ENCODE measurements at places on chromosomes 2 and 18.

DNA sequence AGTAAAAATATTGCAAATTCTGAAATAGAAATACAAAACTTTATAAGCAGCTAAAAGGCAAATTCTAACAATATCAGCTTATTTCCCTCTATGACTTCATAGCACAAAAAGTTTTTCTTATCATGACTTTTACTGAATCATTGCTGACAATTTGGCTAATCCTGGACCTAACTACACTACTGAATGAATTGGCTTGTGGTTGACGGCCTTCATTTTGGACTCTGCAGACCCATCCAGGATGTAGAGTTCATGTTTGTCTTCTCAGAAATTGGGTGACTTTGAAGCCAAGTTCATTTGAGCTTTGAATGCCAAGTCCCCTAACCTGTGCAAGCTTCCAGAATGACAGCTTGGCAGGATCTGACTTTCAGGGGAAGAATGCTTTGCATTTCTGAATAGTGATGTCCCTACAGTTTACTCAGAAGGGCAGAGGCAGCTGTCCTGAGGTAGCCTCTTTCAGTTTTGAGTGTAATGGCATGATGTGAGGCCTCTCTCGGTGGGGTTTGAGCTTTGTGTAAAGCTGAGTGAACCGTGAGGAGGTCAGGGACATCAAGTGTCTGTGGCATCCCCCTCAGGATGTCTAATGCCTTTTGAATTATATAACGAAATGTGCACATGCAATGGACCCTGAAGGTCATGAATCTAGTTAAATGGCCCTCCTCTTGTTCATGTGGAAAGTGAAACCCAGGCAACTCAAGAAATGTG is 48.0 kb downstream of the EFEMP1 start:
- DNase-seq: no peak

DNA sequence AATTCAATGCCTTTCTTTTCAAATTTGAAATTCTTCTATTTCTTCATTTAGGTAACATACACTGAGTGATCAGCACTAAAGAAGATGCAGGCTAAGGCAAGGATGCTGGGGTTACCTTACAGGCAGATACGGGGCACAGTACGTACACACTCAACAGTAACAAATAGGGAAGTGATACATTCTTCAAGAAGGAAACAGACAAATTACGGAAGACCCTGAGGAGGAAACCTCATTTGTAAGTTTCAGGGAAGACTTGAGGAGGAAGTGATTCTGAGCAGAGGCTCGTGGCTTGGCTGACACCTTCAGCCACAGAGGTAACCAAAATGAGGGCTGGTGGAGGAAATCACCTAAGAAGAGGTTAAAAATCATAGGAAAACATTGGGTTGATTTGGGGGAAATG is 1108.3 kb upstream of the KLHL29 start:
- no peak for DNase-seq

DNA sequence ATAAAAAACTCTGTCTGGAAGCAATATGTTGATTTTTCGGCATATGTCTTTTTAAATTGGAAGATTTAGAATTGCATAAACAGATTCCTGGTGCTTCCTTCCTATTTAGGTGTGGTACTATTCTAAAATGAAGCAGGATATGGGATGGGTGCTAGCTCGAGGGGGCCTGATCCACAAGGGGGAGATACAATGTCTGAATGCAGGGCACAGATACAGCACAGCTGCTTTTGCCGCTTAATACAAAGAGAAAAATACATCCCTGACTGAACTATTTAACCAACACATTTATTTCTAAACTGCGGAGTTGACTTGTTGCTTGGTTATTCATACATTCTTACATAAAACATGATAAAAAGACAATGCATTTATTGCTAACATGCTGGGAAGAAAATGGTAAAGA is 169.1 kb downstream of the TMEFF2 start:
- no peak for DNase-seq

DNA sequence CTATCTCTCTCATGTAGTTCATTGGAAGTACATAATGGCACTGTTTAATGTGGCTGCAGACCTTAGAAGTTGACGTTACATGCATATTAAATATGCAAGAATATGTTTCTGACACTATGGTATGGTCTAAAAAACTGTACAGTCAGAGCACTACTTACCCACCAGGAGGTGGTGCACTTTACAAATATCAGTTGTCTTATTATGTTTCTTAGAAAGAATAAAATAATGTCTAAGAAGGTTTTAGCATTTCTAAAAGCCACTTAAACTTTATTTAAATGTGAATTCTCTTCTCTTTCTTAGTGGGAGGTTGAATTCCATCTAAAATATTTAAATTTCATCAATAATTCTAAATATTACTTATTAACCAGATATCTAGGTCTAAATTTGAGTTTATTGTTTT is 4.3 kb downstream of the TMEFF2 start:
- no peak for DNase-seq

- DNase-seq: no peak
These were observed 8.6 kb downstream of the ZEB2 start for GRCh38 chr2:144511226-144511810.
